ENCODE measurements at places on chromosomes 16 and 17.

DNA sequence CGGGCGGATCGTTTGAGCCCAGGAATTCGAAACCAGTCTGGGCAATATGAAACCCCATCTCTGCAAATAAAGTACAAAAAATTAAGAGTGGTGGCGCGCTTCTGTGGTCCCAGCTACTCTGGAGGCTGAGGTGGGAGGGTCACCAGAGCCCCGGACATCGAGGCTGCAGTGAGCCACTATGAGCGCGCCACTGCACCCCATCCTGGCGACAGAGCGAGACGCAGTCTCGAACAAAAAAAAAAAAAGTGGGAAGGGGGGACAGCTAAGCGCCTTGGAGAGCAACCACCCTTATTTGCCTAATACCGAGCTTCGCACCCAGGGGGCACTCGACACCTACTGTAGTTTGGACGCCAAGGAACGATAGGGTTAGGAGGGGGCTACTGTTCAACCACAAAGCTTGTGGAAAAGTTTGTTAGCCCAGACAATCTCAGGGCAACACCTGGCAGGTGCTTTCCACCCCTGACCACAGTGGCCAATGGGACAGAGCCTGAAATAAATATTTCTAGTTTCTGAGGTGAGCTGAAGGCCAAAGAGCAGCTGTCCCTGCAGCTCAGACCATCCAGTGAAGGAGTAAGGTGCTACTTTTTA, 847 bp upstream of the PSMC3IP start:
- peak; percentile 80 for DNase-seq

GRCh38 chr17:16301963-16302855, 51.1 kb downstream of the CENPV start:
- DNase-seq: no peak

DNA sequence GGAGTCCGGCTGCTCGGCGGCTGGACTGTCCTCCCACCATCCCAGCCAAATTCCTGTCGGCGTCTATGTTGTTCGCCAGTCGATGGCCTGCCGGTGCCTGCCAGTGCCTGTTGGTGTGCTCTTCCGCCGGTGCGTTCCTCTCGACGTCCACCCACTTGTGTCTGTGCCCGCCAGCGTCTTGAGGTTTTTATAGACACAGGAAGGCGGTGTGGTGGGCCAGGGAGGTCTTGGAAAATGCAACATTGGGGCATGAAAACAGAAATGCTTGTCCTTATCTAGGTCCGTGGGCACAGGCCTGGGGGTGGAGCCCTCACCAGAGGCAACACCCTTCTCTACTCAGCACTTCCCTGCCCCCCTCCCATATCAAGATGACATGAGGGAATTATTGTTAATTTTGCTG, 167.8 kb downstream of the IRF8 start:
- DNase-seq: no peak

DNA sequence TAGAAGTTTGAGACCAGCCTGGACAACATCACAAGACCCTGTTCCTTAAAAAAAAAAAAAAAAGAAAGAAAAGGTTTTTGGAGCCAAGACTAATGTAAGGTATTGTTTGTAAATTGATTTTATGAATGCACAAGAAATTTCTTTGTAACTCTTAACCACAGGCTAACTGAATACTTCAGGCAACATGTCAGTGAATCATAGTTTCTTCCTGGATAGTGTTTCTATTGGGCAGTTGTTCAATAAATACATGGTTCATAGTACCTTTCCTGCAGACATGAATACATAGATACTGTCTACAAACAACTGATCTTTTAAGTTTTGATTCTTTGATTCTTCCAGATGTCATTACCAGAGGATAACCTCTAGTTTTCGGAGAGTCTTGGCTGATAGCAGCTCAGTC, 11.6 kb downstream of the DDX42 start:
- peak; percentile 62 for DNase-seq

DNA sequence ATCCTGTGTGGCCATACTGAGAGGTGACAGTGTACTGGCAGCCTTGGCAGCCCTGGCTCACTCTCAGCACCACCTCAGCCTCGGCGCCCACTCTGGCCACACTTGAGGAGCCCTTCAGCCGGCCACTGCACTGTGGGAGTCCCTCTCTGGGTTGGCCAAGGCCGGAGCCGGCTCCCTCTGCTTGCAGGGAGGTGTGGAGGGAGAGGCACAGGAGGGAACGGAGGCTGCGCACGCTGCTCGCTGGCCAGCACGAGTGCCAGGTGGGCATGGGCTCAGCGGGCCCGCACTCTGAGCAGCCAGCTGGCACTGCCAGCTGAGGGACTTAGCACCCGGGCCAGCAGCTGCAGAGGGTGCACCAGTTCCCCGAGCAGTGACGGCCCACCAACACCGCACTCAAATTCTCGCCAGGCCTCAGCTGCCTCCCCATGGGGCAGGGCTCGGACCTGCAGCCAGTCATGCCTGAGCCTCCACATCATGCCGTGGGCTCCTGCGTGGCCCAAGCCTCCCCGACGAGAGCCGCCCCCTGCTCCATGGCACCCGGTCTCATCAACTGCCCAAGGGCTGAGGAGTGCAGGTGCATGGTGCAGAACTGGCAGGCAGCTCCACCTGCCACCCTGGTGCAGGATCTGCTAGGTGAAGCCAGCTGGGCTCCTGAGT, 184.4 kb upstream of the TOX3 start:
- no peak for DNase-seq

- peak; percentile 85 for DNase-seq
Measured at GRCh38 chr17:82230609-82231311, 1.9 kb downstream of the SLC16A3 start.
